ENCODE measurements at places on chromosomes 2 and 18.
A peak's percentile ranks its signal among the peaks of the same experiment; 100 is the strongest.

GRCh38 chr2:71839826-71840225, 307.8 kb downstream of the CYP26B1 start:
- DNase-seq = no peak

- peak; percentile 35 for DNase-seq
These were observed 153.2 kb downstream of the HDAC4 start for GRCh38 chr2:239247401-239248245.

DNA sequence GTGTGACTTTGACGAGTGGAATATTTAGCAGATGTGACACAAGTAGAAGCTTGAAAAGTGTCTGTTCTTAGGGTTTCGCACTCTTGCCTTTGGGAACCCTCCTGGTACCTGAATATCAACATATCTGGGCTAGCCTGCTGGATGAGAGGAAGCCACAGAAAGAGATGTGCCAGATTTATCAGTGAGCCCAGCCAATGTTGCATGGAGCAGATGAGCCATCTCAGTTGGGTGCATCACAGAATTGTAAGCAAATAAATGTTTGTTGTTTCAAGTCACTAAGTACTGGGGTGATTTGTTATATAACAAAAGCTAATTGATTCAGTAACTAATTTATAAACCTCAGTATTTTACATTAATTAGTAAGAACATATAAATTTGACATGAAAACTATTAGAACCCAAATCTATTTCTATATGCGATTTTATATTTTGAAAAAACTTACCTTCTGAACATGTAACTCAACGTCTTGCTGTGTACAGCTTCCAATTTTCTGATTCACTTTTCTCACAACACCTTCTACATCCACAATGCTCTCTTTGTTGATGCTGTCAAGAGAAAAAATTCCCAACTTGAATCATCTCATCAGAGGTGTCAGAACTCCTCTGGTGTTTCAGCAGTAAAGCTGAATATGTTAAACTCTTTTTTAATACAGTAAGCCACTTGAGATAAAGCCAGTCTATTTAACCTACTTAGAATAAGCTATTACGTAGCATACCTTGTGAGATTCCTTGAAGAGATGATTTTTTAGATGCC, 42.3 kb downstream of the DARS1 start:
- no peak for DNase-seq

GRCh38 chr2:147937744-147938349, 82.7 kb downstream of the ORC4 start:
- DNase-seq = peak; percentile 38

Measured in NCI-H460 (cell line).